ENCODE measurements at places on chromosomes 12 and 14. TPM values are rescaled to one million over a fixed set of nuclear protein-coding genes. Genes with fewer than 3 reads are reported as not detected.

The CS gene
- 243 TPM for total RNA-seq

GRCh38 chr14:90442388-90442787 lies 45.6 kb downstream of the CALM1 start:
- H3K4me3 ChIP-seq, result no peak overlapping the region
- no peak overlapping the region for H3K27ac ChIP-seq
- DNase-seq, result no peak
- H3K27me3 ChIP-seq, result no peaks in the 10 kb centered on the region
- H3K4me1 ChIP-seq, result peaks cover 27% of the 10 kb centered on the region
- no peaks in the 10 kb centered on the region for H3K36me3 ChIP-seq

- no peaks in the 10 kb centered on the region for H3K4me1 ChIP-seq
- H3K4me3 ChIP-seq, result no peak overlapping the region
- no peak for DNase-seq
- H3K36me3 ChIP-seq, result no peaks in the 10 kb centered on the region
- H3K27ac ChIP-seq, result no peak overlapping the region
Measured at GRCh38 chr12:44873898-44874297, 2.2 kb downstream of the NELL2 start.

DNA sequence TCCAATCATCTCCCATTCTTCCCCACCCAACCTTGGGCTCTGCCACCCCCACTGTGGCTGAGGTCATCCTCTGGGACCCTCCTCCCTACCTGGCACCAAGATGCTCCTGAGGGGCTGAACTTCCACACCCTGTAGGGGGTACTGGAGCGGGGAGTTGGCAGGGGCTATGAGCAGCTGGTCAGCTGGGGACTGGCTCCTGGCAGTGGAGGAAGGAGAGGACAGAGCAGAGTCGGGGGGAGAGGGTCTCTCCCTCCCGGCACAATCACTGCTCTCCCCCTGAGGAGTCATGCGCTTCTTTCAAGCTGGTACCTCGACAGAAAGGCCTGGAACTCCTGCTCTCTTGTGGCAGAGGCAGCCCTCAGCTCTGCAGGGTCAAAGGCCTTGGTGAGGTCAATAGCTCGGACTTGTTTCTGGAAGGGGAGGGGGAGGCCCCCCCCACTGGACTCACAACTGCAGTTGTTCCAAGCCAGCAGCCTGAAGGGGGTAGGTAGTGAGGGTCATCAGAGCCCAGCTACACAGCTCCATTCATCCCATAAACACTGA lies 2.0 kb downstream of the B4GALNT1 start:
- H3K27me3 ChIP-seq, result peaks cover 87% of the 10 kb centered on the region
- peak overlapping the region; percentile 83 for H3K4me3 ChIP-seq
- peaks cover 19% of the 10 kb centered on the region for H3K4me1 ChIP-seq
- H3K27ac ChIP-seq, result no peak overlapping the region
- no peaks in the 10 kb centered on the region for H3K36me3 ChIP-seq

DNA sequence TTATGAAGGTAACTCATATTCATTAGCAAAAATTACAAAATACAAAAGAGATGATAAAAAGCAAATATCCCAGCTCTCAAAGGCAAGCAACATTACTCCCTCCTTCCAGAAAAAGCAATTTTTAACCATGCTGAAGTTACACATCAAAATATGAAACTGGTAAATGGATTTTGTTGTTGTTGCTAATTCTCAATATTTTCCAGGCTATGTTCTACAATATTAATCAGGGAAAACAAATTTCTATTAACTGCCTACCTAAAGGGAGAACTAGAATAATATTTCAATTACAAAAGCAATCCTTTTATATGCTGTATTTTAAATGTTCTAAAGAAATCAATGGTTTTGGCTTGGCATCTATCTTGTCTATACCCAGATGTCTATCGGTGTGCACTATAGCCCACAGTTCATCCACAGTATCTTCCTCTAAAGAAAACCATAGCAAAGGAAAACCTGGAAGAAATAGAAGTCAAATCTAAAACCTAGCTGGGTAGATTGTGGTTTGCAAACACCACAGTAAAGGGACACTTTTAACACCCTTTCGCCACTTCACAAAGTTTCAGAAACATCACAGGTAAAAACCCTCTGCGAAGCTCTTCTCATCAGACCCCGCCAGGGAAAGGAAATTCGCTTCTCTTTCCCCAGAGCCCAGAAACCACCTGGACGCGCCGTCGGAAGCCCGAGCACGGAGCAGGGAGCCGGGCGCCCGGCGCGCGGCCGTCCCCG lies 32.0 kb downstream of the TC2N start:
- DNase-seq, result no peak
- peak overlapping the region; percentile 75 for H3K4me3 ChIP-seq
- no peaks in the 10 kb centered on the region for H3K27me3 ChIP-seq
- H3K4me1 ChIP-seq, result no peaks in the 10 kb centered on the region

GRCh38 chr12:43245947-43246346 lies 306.1 kb downstream of the ADAMTS20 start:
- no peaks in the 10 kb centered on the region for H3K4me1 ChIP-seq
- no peaks in the 10 kb centered on the region for H3K36me3 ChIP-seq
- no peak for DNase-seq
- H3K27me3 ChIP-seq, result no peaks in the 10 kb centered on the region
- H3K4me3 ChIP-seq, result no peak overlapping the region

- no peaks in the 10 kb centered on the region for H3K36me3 ChIP-seq
- H3K27ac ChIP-seq, result no peak overlapping the region
- peaks cover 1% of the 10 kb centered on the region for H3K27me3 ChIP-seq
- H3K4me3 ChIP-seq, result no peak overlapping the region
Measured at GRCh38 chr12:94805749-94806529, 155.6 kb upstream of the TMCC3 start.

- H3K27ac ChIP-seq, result no peak overlapping the region
- no peak for DNase-seq
- no peaks in the 10 kb centered on the region for H3K36me3 ChIP-seq
- H3K27me3 ChIP-seq, result peaks cover 2% of the 10 kb centered on the region
- peaks cover 20% of the 10 kb centered on the region for H3K4me1 ChIP-seq
Measured at GRCh38 chr14:74981462-74981782, 21.3 kb upstream of the EIF2B2 start.

GRCh38 chr12:127143020-127143419 lies 1124.0 kb upstream of the TMEM132C start:
- no peaks in the 10 kb centered on the region for H3K36me3 ChIP-seq
- no peak for DNase-seq
- peaks cover 12% of the 10 kb centered on the region for H3K4me1 ChIP-seq
- no peaks in the 10 kb centered on the region for H3K27me3 ChIP-seq
- H3K27ac ChIP-seq, result no peak overlapping the region

- no peak for DNase-seq
- peaks cover under 1% of the 10 kb centered on the region for H3K4me1 ChIP-seq
- H3K36me3 ChIP-seq, result no peaks in the 10 kb centered on the region
Measured at GRCh38 chr12:107651571-107652449, 33.8 kb upstream of the PWP1 start.

GRCh38 chr12:24482882-24483604 lies 465.9 kb downstream of the BCAT1 start:
- H3K27ac ChIP-seq, result no peak overlapping the region
- H3K27me3 ChIP-seq, result no peaks in the 10 kb centered on the region

The KRT75 gene
- total RNA-seq, result not detected

The SFSWAP gene
- 49.5 TPM for total RNA-seq

DNA sequence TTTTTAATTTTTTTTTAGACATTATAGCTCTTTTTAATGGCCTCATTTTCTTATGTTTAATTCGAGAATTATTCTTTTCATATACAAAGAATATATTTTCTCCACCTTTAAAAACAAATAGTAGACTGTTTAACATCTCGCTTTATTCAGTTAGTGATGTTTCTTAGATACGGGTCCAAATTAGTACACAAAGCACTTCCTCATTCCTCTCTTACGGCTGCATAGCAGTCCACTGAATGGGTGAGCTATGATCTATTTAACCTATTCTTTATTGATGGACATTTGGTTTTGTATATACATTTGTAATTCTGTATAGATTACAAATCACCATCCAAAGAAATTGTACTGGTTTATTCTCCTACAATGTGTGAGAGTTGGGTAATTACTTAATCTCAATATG lies 8.3 kb upstream of the GPR162 start:
- peaks cover 3% of the 10 kb centered on the region for H3K4me1 ChIP-seq
- no peak overlapping the region for H3K4me3 ChIP-seq
- peaks cover 2% of the 10 kb centered on the region for H3K27me3 ChIP-seq
- no peak for DNase-seq
- no peak overlapping the region for H3K27ac ChIP-seq

GRCh38 chr14:104386151-104386841 lies 193.3 kb upstream of the C14orf180 start:
- no peak for DNase-seq
- H3K36me3 ChIP-seq, result no peaks in the 10 kb centered on the region
- H3K27ac ChIP-seq, result no peak overlapping the region

The DTX3 gene
- 41.8 TPM for total RNA-seq

DNA sequence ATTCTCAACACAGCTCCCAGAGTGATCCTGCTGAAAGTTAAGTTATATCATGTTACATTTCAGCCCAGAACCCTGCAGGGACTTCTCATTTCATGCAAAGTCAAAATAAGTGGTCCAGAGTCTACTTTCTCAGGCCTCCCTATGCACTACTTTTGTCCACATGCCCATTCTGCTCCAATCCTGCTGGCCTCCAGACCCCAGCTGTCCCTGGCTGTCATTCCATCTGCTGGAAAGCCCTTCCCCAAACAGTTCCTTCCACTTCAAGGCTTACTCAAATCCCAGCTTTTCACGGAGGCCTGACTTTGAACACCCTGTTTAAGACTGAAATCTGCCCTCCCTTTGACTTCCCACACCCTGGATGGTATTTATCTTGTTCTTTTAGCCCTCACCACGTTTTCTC lies 109.8 kb upstream of the DNM1L start:
- H3K27me3 ChIP-seq, result no peaks in the 10 kb centered on the region
- H3K36me3 ChIP-seq, result peaks cover under 1% of the 10 kb centered on the region
- no peak overlapping the region for H3K27ac ChIP-seq
- no peak for DNase-seq

DNA sequence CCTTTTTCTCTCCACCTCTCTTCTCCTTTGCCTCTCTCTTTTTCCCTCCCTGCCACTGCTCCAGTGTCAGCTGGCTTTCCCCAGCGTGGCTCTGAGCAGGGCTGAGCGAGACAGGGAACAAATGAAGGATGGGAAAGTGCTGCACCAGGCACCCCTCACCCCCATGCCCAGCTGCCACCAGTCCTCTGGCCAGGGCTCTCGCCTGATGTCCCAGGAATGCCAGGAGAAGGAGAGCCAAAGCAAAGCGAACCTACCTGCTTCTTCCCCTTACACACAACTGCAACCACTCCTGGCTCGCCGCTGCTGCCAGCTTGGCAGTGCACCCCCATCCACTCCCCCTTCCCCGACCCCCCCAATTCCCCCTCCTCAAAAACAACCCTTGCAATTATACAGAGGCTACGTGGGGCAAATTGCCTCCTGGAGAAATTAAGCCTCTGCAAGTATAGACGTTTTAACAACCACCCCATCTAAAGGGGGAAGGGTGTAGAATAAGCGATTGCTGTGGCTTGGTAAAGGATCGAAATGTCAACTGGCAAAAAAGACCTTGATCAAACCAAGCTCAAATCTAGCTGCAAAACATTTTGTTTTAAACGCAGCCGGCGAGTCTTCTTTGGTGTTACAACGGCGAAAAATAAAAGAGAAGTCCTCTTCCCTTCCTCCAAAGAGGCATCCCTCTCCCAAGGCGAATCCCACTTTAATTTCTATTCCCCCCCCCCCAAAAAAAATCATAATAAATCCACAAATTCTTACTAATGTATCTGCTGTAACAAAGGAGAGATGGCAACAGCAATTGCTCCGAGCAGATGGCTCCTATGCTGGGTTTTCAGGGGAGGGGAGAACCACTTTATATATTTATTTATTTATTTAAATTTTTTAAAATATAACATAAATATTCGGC lies 2.9 kb downstream of the BCL11B start:
- H3K4me1 ChIP-seq, result peaks cover 20% of the 10 kb centered on the region

DNA sequence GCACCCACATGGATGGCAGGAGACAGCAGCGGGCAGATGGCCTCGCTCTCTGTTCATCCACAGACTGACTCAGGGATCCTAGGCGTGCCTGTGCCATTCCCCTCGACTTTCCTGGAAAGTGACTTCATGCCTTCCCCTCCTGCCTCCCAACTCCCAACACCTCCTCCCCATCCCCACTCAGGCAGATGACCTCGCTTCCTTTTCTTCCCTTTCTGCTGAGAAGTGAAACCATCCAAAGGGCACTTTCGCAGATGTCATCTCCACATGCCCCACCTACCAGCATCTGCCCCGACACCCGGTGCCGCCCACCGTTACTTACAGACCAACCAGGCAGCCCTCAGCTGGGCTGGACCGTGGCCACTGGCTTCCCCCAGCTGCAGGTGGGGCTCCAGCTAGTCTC lies 29.6 kb downstream of the BEGAIN start:
- no peak overlapping the region for H3K27ac ChIP-seq
- no peaks in the 10 kb centered on the region for H3K27me3 ChIP-seq
- no peaks in the 10 kb centered on the region for H3K4me1 ChIP-seq
- no peaks in the 10 kb centered on the region for H3K36me3 ChIP-seq
- no peak for DNase-seq

DNA sequence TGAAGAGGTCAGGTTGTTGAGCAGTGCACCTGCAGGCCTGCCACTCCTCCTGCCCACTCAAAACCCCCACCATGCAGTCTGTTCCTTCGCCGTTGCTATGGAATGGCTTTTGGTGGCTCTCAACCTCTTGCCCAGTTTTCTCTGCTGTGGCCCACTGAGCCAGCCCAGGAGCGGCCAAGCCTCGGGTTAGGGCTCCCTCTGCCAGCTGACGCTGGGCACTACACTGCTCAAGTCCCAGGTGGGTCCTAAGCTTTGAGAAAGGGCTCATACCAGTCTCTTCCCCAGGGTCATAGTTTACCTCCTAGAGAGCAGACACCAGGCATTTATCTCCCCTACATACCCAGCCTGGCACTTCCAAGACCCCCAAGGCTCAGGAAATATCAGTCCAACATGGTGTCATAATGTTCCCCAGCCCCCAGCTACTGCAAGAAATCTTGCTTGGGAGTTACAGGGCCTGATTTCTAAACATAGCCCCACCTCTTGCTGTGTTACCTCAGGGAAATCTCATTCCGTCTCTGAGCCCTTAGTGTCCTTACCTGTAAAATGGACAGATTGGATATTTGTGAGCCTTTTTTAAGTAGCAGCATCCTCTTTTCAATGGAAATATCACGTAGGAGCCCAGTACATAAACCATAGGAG lies 59.4 kb downstream of the TSPAN11 start:
- no peak overlapping the region for H3K4me3 ChIP-seq
- no peak overlapping the region for H3K27ac ChIP-seq
- peaks cover 2% of the 10 kb centered on the region for H3K4me1 ChIP-seq
- H3K27me3 ChIP-seq, result no peaks in the 10 kb centered on the region
- peak; percentile 44 for DNase-seq
- no peaks in the 10 kb centered on the region for H3K36me3 ChIP-seq

The SERPINA12 gene
- not detected for total RNA-seq

The MSRB3 gene
- total RNA-seq, result 2.2 TPM

The ZNF605 gene
- total RNA-seq, result 16.9 TPM

The RNASE2 gene
- total RNA-seq, result not detected

- H3K4me1 ChIP-seq, result no peaks in the 10 kb centered on the region
- no peaks in the 10 kb centered on the region for H3K36me3 ChIP-seq
- DNase-seq, result no peak
- H3K27ac ChIP-seq, result no peak overlapping the region
- no peak overlapping the region for H3K4me3 ChIP-seq
- no peaks in the 10 kb centered on the region for H3K27me3 ChIP-seq
Measured at GRCh38 chr14:66046035-66046434, 440.1 kb upstream of the CCDC196 start.
